ENCODE measurements at places on chromosomes 4 and X. TPM values are rescaled to one million over a fixed set of nuclear protein-coding genes. Genes with fewer than 3 reads are reported as not detected.

Gene VCX3A
- total RNA-seq = not detected

Gene KLKB1
- total RNA-seq = 1.6 TPM

Gene GLRA3
- total RNA-seq = not detected

Gene TMSB4X
- total RNA-seq = 1,054 TPM

Gene GAGE12C
- not detected for total RNA-seq

Measured in right cardiac atrium (tissue), 5 donors.